ENCODE measurements at places on chromosomes 5 and 9.

- no peak for DNase-seq
These were observed 490.3 kb downstream of the ARHGEF28 start for GRCh38 chr5:74116266-74116665.

GRCh38 chr9:99113414-99114048 lies 8.6 kb downstream of the TGFBR1 start:
- no peak for DNase-seq

GRCh38 chr5:73204332-73204731 lies 31.3 kb downstream of the TMEM174 start:
- DNase-seq = no peak

DNA sequence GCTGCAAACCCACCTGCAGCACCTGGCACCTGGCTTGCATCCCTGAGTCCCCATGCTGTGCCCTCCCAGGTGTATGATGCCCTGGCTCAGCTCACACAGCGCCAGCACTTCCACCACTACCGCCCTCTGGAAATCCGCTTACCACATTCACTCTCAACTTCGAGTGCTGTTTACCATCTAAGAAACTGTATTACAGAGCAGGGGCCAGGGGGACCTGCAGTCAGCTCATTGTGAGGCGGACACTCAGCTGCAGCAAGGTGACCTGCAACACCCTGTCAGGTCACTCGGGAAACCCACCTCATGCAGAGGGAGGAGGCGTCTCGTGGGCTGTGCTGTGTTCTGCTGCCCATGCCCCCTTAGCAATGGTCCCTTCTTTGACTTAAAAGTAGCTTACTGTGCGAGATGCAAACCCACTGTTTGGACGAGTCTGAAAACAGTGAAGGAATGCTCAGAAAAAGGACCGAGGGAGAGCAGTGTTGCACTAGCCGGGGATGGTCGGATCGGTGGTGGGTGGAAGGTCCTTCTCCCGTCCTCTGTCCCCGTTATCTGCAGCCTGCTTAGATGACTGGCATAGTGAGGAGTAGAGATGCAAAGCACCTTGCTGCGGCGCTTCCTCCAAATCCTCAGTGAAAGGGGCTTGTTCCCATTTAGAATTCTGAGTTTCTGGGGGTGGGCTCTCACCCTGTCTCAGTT lies 55.2 kb upstream of the CTSL start:
- DNase-seq = no peak

DNA sequence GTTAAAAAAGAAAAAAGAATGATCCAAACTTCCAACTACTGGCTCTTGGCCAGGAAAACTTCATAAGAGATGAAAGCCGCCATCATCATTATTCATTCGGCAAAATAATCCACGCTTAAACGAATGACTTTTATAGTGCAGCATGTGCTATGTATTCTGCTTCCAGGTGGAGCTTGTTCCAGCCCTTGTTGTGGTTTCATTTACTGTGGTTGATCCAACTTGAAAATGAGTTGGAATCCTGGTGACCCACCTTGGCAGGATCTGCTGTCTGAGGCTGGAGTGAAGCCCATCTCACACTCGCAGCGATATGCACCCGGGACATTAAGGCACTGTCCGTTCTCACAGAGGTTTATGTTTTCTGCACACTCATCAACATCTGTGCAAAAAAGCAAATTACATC lies 209.6 kb downstream of the FBN2 start:
- DNase-seq = no peak

DNA sequence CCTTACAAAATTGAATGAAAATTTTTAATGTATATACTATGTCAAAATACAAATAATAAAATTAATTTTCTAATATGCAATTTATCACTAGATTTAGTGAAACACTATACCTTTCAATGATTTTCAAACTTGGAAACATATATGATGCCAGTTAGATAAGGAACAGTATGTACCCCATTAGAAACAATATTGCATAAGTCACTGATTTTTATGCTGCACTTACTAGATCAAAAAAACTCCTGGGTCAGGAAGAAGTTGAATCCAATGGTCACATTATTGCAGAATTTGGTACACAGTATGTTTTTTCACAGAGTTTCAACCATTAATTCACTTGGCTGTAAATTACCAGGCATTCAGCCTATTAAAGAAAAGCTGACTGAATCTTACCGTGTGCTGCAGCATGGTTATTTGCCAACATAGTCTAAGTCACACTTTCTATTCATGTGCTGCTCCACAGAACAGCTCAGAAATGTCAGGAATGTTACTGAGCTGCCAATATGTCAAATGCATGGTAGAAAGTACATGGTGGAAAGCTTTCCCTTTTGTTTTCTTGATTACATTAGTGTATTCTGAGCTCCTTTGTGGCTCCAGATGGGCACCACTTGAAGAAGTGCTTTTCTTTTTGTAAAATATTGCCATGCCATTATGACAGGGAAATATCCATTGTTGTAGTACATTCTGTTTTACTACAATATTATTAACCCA lies 9.9 kb upstream of the PRR16 start:
- DNase-seq = peak; percentile 90

- DNase-seq = peak; percentile 77
These were observed 3.5 kb downstream of the USP20 start for GRCh38 chr9:129838707-129839259.

DNA sequence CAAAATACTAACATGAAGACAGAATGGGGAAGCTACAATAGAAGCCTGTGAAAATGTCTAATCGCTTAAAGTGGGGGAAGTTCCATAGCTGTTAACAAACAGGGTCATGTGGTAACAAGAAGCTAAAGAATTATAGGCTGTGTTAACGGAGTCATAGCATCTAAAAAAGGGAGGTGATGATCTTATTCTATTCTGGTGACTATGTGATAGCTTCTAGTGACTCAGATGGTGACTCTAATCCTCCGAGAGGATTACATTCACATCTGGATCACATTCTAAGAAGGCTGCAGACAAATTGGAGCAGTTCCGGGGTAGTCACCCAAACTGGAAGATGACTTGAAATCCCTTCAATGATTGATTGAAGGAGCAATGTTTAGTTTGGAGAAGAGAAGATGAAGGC lies 142.1 kb downstream of the LIFR start:
- DNase-seq = peak; percentile 91

DNA sequence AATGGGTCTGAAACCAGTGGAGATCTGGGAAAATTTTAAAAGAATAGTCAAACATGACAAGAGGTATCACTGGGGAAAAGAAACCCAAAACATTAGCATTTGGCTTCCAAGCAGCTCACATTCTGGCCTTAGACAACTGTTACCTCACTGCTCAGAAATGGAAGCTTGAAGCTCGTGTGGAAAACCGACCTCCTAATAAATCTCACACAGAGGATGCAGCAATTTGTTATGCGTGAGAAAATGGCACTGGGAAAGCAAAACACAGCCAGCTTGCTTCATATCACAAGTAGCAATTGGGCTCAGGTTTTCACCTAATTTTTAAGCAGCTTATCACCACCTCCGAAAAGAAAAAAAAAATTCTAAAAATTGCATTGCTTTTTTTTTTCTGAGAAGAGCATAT lies 103.3 kb upstream of the TAS2R1 start:
- DNase-seq = no peak

- DNase-seq = peak; percentile 61
These were observed 35.8 kb upstream of the SPRY4 start for GRCh38 chr5:142360607-142361120.

DNA sequence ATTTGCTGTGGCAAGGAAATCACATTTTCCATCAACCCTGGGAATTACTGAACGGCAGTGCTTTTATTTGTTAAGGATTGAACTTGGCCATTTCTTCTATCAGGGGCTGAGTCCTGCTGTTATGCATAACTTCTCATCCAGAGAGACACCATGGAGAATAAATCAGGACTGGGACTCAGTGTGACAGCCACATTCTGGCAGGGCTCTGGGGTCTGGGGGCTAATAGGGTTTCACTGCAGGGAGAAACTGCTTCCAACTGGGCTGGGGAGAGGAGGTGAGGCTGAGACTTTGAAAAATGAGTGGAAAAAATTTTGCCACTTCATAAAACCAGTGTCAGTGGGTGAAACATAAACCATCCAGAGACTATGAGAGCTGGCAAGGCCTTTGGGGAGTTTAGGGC lies 95.7 kb upstream of the ALDH1B1 start:
- DNase-seq = no peak

- DNase-seq = no peak
These were observed 21.7 kb upstream of the BARHL1 start for GRCh38 chr9:132560616-132561202.

DNA sequence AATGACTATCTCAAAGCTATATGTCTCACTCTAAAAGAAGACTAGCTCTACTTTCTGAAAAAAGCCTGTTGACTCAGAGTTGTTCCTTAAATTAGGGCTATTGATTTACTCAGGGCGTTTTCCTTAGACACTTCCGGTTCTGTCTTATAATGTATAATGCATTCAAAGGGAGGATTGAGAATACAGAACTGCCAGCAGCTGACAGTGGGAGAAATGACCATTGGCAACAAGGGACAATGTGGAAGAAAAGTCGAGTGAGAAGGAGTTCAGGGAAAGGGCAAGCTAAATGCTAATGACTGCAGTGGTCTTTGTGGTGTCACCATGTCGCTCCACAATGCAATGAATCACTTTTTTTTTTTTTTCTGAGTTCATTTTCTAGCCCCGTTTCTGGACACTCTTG lies 65.7 kb upstream of the ANKH start:
- no peak for DNase-seq

- DNase-seq = no peak
These were observed 114.1 kb downstream of the MLLT3 start for GRCh38 chr9:20508242-20508641.

DNA sequence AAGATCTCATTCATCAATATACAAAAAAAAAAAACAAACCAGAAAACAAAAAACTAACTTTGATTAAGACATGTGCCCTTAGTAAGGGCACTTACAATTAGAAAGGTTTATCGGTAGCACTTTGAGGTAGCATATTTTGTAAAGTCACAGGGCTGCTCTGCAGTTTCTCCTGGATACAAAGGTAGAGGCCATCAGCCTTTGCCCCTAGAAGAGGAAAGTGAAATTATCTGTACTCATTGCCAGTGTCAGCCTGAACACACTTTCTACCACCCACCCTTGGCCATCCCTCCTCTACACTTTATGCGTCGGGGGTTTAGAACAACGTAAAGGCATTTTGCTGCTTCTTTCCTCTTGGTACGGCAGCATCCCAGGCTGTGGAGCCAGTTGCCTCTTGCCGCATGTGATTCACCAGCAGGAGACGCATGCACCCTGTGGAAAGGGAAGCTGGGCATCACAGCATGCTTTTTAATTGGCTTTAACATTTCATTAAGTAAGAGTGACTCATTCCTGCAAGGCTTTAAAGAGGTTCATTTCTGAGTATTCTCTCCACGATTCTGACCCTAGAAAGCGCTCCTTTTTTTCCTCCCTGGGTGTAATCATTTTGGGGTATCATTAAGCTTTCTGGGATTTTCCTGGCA lies 84.6 kb downstream of the CEMIP2 start:
- DNase-seq = peak; percentile 71

- DNase-seq = no peak
These were observed 139.2 kb downstream of the GABBR2 start for GRCh38 chr9:98569491-98569890.

DNA sequence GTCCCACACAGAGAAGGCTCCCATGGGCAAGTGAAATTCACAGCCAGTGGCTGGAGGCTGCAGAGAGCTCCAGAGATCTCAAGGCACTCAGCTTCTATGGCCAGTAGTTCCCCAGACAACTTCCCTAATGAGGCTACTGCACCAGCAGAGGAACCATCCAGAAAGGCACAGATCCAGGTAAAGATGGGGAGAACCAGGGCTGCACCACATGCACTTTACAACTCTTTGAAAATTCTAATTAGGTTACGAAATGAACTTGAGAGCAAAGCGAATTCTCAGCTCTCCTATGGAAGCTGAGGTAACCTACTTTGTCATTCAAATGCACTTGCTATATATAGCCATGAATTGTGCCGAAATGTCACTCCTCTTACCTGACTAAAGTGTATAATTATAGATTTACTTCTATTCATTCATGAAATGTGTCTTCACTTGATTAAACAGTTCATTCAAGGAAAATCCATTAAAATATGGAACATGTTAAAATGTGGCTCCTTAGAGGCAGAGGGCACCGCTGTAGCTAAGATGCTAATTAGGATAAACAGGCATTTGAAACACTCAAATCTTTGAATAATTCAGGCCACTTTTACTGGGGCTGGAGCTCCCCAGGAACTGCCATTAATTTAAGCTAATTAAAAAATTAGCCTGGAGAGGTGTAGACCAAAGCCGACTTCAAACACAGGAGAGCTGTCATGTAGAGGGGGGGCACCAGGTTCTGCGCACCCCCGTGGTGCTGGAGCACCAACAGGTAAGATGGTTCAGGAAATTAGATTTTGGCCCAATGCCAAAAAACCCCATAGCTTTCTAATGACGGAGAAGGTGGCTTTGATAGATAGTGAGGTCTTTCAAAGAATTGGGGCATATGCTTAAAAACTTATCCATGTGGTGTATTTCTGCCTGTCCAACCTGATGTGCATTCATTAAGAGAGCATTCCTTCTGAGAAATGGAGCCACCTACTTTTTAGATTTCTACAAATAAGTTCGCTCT lies 204.1 kb downstream of the GABBR2 start:
- no peak for DNase-seq

DNA sequence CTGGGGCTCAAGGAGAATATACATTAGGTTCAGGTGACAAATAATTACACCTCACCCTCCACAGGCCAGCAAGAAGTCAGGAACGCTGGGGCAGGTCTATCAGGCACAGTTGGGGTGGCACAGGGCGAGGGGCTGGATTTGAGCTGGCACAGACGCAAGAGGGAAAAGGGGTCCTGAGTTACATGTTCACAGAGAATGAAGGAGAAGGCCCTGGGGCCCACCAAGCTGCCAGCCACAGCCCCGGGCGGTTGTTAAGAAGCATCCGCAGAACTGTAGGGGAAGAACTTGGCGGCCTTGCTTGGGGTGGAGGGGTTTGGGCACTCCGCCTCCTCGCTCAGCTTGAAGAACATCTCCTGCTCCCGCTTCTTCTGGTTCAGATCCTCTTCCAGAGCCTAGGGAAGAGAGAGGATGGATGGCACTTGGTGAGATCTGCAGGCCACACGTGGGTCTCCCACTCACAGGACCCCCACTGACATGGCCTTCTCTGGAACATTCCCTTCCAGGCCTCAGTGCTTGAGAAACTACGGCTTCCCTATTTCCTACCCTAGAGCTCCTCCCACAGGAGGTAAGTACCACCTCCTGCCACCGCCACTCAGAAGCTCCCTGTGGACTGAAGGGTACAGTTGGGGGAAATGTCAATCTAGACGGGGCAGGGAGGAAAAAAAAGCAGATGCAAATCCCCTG lies 38.3 kb upstream of the FBXW11 start:
- no peak for DNase-seq

DNA sequence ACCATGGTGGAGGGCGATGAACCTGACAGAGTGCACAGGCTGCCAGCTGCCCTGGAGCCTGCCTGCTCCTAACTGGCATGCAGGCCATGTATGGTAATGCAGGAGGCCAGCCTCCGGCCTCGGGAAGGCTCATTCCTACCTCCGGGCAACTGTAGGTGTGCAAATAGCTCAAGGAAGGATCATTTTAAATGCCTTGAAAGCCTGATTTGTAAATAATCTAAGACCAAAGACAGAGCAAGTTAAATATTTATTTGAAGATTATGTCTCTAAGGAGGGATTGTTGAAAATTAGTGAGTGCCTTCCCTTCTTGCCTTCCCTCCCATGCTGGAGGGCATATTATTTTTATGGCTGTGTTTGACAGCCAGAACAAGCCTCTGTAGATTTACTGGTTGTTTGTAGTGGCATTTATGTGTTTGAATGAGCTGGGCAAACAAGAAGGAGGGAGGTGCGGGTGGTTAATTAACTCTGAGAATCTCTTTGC lies 285.7 kb upstream of the TUT7 start:
- no peak for DNase-seq

GRCh38 chr5:150780816-150781221 lies 2.3 kb downstream of the SMIM3 start:
- peak; percentile 97 for DNase-seq

GRCh38 chr5:179486596-179487051 lies 63.7 kb upstream of the RUFY1 start:
- DNase-seq = peak; percentile 6

GRCh38 chr5:119420169-119420568 lies 32.1 kb upstream of the HSD17B4 start:
- no peak for DNase-seq
